Left forelimb (tissue), 1 donor: ENCODE measurements at places on chromosomes 2 and 18.

- no peak for DNase-seq
Observed at GRCh38 chr18:63753676-63754075, 21.5 kb upstream of the SERPINB7 start.

- no peak for DNase-seq
Observed at GRCh38 chr2:12579018-12579417, 137.7 kb upstream of the TRIB2 start.

DNA sequence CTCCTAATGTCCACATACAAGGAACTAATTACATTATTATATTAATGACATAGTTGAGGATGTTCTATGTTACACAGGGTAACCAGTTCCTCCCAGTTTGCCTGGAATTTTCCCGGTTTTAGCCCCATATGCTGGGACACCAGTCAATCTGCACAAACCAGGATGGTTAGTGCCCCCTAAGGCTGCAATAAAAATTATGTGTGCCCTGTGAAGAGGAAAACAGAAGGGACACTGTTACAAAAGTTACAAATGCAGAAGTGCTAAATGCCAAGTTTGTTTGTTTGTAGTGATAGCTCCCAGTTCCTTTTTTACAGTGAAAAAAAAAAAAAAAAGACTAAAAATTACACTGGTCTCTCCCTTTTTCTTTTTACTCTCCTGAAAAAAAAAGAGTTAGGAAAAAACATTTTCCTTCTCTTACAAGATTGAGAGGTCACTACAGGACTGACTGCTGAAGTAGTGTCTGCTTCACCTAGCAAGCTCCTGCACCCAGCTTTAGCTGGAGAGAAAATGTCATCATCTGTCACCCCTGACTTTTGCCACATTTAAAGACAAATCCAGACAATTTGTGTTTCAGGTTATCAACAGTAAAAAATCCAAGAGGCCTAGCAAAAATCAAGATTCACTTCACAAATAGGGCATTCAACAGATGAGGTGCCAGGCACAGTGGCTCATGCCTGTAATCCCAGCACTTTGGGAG, 3.2 kb downstream of the ANKRD44 start:
- DNase-seq, result no peak

GRCh38 chr2:126947103-126947429, 48.4 kb downstream of the TEX51 start:
- DNase-seq, result no peak

DNA sequence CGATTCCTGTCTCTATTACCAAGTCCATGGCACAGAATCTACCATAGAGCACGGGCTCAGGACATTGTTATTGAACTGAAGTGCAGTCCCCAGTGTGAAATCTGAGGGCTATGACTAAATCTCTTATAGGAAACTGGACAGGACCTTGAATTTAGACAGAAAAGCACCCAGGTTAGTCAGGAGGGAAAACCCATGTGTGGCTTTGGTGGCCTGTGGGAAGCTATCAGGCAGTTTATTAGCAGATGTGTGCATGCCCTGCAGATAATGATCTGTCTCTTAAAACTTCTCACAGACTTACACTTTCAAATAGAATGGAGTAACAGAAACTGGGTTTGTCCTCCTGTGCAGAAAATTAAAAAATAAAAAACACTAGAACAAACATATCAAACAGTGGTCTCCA, 610.0 kb upstream of the RAB6C start:
- no peak for DNase-seq
